ENCODE measurements at places on chromosomes 6 and 20. TPM values are rescaled to one million over a fixed set of nuclear protein-coding genes. Genes with fewer than 3 reads are reported as not detected.

CNBD2 gene
- 8.0 TPM for total RNA-seq

- no peaks in the 10 kb centered on the region for H3K4me1 ChIP-seq
- no peaks in the 10 kb centered on the region for H3K36me3 ChIP-seq
Observed at GRCh38 chr6:113530769-113531168, 326.4 kb upstream of the MARCKS start.

DNA sequence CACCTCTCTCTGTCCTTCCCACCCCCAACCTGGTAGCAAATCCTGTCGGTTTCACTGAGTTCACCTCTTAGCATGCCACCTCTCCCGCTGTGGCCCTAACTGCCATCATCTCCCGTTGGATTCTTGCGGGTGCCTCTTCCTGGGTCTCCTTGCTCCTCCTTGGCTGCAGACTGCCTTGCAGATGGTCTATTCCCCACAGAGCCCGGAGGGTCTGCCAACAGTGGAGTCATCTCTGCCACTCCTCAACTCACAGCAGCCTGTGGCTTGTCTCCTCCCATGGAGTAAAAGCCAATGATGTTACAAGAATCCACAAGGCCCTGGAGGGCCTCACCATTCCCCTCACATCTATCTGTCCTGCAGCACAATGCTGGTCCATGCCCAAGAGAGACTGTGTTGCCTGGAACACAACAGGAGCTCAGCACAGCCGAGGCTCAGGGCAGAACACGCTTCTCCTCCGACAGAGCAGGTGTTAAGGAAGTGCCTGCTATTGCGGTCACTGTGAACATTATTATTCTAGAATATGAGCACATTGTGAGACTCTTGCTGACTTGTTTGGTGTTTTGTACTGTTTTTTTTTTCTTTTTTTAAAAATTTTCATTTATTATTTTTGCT lies 241.8 kb upstream of the SULF2 start:
- no peaks in the 10 kb centered on the region for H3K36me3 ChIP-seq
- no peaks in the 10 kb centered on the region for H3K27me3 ChIP-seq
- H3K4me1 ChIP-seq, result no peaks in the 10 kb centered on the region
- no peak overlapping the region for H3K4me3 ChIP-seq

- no peak for DNase-seq
- H3K27me3 ChIP-seq, result no peaks in the 10 kb centered on the region
- H3K27ac ChIP-seq, result no peak overlapping the region
- no peak overlapping the region for H3K4me3 ChIP-seq
- no peaks in the 10 kb centered on the region for H3K4me1 ChIP-seq
Observed at GRCh38 chr6:124423621-124424020, 538.6 kb upstream of the RNF217 start.

VEGFA gene
- 272 TPM for total RNA-seq

DNA sequence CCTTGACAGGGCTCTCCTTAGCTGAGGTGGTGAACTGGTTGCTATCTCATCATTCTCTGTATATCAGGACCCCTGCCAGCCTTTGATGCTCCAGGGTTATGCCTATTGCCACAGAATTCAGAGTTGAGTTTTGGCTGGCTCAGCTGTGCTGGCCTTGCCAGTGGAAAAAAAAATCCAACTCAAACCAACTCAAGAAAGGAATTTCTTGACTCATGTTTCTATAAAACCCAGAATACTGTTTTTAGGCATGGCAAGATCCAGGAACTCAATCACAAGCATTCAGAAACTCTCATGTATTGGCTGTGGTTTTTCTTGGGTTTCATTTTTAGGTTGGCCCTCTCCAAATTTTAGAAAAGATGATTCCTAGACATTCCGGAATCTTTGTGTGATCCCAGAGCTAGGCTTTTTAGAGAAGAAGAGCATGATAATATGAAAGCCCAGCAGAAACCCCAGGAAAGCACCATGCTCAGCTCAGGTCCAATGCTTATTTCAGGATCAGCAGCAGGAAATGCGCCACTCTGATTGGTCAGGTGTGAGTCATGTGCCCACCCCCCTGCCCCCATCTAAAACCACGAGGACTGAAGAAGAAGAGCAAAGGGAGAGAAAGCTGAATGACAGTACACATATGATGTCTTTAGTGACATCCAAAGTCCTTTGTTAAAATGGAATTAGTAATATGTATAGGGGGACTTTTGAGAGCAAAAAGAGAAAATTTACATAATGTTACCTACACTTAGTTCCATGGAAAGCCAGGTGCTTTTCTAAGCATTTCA lies 122.9 kb downstream of the RNF144B start:
- DNase-seq, result no peak
- H3K4me1 ChIP-seq, result no peaks in the 10 kb centered on the region
- H3K27ac ChIP-seq, result no peak overlapping the region
- H3K4me3 ChIP-seq, result no peak overlapping the region
- H3K27me3 ChIP-seq, result no peaks in the 10 kb centered on the region
- no peaks in the 10 kb centered on the region for H3K36me3 ChIP-seq

DNA sequence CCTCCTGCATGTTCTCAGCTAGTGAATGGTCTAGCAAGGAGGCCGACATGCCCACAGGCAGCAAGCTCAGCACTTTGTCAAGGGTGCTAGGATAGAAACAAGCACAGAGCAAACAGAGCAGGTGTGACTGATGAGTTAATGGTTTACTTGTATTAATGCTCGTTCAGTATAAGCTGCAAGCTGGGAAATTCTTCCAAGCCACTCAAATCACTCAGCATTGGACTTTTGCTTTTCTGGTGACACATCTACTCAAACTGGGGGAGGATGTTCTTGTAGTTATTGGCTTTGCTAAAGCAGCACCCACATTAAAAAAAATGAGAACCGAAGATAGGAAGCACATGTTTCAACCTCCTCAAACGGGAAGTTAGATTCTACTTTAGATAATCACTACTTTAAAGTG lies 43.1 kb upstream of the NEDD9 start:
- peak; percentile 54 for DNase-seq
- no peaks in the 10 kb centered on the region for H3K36me3 ChIP-seq
- H3K27me3 ChIP-seq, result no peaks in the 10 kb centered on the region
- H3K27ac ChIP-seq, result no peak overlapping the region
- no peak overlapping the region for H3K4me3 ChIP-seq
- peaks cover 45% of the 10 kb centered on the region for H3K4me1 ChIP-seq

GRCh38 chr6:328136-328670 lies 35.9 kb downstream of the DUSP22 start:
- no peaks in the 10 kb centered on the region for H3K27me3 ChIP-seq
- DNase-seq, result peak; percentile 63
- no peak overlapping the region for H3K27ac ChIP-seq
- no peak overlapping the region for H3K4me3 ChIP-seq

DNA sequence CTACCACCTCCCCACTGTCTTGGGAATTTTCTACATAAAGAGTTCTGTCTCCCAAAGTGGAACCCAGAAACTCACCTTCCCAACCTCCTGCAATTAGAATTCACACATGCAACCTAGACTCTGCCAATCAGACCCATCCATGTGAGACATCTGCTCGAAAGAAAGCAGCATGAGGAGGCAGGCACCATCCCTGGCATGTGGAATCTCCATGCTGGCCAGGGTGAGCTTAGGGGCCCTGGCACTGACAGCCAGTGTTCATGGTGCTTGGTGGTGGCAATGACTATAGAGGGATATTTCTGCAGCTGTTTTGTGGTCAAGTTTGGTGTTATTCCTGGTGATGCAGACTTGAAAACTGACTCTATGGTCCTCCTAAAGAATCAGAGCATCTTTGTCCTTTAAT lies 17.4 kb upstream of the FOXF2 start:
- H3K27me3 ChIP-seq, result no peaks in the 10 kb centered on the region
- H3K4me3 ChIP-seq, result no peak overlapping the region
- H3K27ac ChIP-seq, result no peak overlapping the region

DNA sequence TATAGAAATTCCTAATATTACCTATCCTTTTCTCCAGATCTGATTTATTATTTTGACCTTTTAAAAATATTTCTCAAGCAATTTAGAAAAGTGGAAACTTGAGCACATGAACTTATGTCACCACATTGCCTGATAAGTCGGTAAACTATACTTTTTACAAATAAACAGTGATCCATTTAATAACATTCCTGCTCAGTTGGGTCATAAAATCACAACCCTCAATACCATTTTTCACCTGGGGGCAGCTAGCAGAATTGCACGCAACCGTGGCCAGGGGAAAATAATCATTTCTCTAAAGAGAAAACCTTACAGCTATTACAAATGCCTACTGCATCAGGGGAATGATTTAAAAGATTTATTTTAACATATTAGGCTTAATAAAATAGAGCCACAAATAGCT lies 614.5 kb downstream of the PHF3 start:
- no peak overlapping the region for H3K4me3 ChIP-seq
- no peaks in the 10 kb centered on the region for H3K4me1 ChIP-seq
- no peak for DNase-seq
- no peaks in the 10 kb centered on the region for H3K27me3 ChIP-seq
- no peaks in the 10 kb centered on the region for H3K36me3 ChIP-seq

GRCh38 chr6:37882724-37883413 lies 63.3 kb downstream of the ZFAND3 start:
- peaks cover 24% of the 10 kb centered on the region for H3K4me1 ChIP-seq
- H3K27ac ChIP-seq, result no peak overlapping the region
- no peaks in the 10 kb centered on the region for H3K36me3 ChIP-seq
- no peak overlapping the region for H3K4me3 ChIP-seq

DNA sequence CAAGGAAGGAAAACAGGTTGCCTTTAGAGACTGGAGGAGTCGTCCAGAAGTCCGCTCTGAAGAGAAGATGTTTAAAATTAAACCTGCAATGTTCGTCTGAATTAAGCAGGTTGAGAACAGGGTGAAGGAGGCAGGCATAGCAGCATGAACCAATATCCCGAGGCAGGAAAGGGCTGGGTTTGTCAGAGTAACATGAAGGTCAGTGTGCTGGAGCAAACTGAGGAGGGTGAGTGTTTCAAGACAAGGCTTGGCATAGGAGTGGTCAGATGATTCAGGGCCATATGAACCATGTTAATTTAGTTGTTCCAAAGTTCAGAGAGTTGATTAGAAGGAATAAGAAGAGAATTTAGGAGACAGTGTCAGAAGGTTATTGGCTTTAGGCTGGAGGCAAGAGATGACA lies 93.3 kb downstream of the UTRN start:
- no peaks in the 10 kb centered on the region for H3K27me3 ChIP-seq
- H3K27ac ChIP-seq, result no peak overlapping the region
- H3K36me3 ChIP-seq, result no peaks in the 10 kb centered on the region
- DNase-seq, result no peak
- H3K4me3 ChIP-seq, result no peak overlapping the region

- H3K27me3 ChIP-seq, result no peaks in the 10 kb centered on the region
Observed at GRCh38 chr6:166244353-166245045, 63.7 kb downstream of the PRR18 start.

- no peaks in the 10 kb centered on the region for H3K27me3 ChIP-seq
- DNase-seq, result no peak
- no peak overlapping the region for H3K4me3 ChIP-seq
- H3K36me3 ChIP-seq, result peaks cover 3% of the 10 kb centered on the region
- H3K27ac ChIP-seq, result no peak overlapping the region
Observed at GRCh38 chr20:17665756-17666155, 16.3 kb downstream of the RRBP1 start.

GRCh38 chr6:128723667-128724066 lies 159.3 kb upstream of the LAMA2 start:
- H3K4me3 ChIP-seq, result no peak overlapping the region
- no peaks in the 10 kb centered on the region for H3K27me3 ChIP-seq
- DNase-seq, result no peak
- no peaks in the 10 kb centered on the region for H3K36me3 ChIP-seq

ARHGAP40 gene
- not detected for total RNA-seq

DNA sequence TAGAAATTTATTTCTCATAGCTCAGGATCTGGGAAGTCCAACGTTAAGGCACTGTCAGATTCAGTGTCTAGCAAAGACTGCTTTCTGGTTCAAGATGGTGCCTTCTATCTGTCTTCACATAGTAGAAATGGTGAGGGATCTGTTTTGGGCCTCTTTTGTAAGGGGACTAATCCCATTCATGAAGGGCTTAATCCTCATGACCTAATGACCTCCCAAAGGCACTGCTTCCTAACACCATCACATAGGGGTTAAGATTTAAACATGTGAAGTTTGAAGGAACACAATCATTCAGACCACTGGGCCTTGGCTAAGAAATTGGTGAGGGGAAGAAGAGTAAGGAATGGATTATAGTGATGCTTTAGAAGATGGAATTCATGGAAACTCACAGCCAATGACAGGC lies 237.6 kb downstream of the PACRG start:
- no peaks in the 10 kb centered on the region for H3K4me1 ChIP-seq
- H3K27me3 ChIP-seq, result no peaks in the 10 kb centered on the region
- H3K4me3 ChIP-seq, result no peak overlapping the region
- DNase-seq, result no peak
- no peaks in the 10 kb centered on the region for H3K36me3 ChIP-seq

DNA sequence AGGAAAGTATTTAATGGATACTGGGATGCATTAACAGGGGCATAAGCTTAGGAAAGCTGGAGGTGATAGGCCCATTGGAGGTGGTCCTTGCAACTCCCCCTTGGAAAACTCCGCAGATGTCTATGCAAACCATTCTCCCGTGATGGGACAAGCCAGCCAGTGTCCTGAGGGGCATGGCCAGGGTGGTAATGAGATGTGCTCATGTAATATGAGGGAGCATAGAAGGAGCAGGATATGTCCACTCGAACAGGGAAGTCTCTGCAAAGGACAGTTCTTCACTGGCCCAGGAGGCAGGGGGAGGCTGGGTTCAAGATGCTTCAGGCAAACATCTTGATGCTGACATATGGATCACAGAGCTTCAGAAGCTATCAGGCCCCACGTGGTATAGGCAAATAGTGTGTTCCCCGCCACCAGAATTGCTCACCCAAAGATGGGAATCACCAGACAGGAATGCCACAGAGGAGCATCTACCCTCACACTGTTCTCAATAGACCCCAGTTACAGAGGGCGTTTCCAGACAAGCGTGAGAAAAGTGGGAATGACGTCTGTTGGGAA lies 201.6 kb upstream of the CDH4 start:
- H3K4me3 ChIP-seq, result no peak overlapping the region
- H3K27me3 ChIP-seq, result no peaks in the 10 kb centered on the region
- H3K36me3 ChIP-seq, result no peaks in the 10 kb centered on the region
- no peak for DNase-seq

GRCh38 chr20:24158281-24158680 lies 169.7 kb upstream of the GGTLC1 start:
- H3K27ac ChIP-seq, result no peak overlapping the region
- no peaks in the 10 kb centered on the region for H3K4me1 ChIP-seq
- no peak for DNase-seq
- no peaks in the 10 kb centered on the region for H3K36me3 ChIP-seq

- no peak overlapping the region for H3K27ac ChIP-seq
- H3K27me3 ChIP-seq, result no peaks in the 10 kb centered on the region
- H3K36me3 ChIP-seq, result no peaks in the 10 kb centered on the region
- DNase-seq, result no peak
- H3K4me1 ChIP-seq, result no peaks in the 10 kb centered on the region
Observed at GRCh38 chr20:25739615-25740320, 43.1 kb upstream of the ZNF337 start.

GRCh38 chr6:111794300-111794699 lies 79.0 kb downstream of the FYN start:
- no peaks in the 10 kb centered on the region for H3K36me3 ChIP-seq
- H3K27me3 ChIP-seq, result no peaks in the 10 kb centered on the region
- no peak overlapping the region for H3K27ac ChIP-seq
- H3K4me3 ChIP-seq, result no peak overlapping the region
- H3K4me1 ChIP-seq, result no peaks in the 10 kb centered on the region
- DNase-seq, result no peak

Data from body of pancreas (tissue), 4 donors.